ENCODE measurements at places on chromosomes 12 and 14.

- peak; percentile 82 for DNase-seq
Observed at GRCh38 chr12:94174576-94174975, 26.2 kb downstream of the PLXNC1 start.

DNA sequence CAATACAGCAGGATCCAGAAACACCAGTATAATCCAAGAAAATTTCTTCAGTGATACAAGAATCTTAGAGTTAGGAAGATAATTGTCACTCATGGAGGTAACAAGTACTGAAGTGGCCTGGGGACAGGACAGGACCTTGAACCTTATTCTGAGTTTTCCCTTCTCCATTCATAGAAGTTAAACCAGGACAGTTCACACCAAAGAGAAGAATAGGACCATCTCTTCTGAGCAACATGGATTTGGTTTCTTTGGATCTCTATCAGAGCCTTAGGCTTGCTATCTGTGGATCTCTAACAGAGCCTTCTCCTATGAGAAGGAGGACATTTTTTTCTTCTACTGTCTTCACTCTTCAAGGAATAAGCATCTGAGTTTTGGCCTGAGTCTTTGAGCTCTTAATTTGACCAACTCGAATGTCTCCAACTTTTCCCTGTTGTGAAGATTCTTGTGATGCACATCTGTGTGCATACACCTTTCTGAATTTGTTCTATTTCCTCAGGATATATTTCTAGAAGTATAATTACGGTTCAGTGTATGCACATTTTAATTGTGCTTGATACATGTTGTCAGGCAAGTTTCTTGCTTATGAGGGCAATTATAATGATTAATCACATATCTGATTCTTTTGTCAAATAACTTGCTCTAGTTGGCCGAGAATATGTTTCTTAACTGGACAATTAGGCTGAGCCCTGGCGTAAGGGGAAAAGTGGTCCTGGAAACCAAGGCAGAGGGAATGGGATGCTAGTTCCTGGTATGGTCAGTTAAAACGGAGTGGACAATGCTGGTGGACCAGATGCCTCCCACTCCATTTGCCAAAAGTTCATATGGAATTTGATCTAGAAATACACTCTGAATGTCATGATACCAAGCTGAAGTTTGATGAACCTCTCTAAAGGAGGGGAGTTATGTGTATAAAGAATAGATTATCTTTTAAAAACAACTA is 6.6 kb downstream of the KRT6A start:
- no peak for DNase-seq

GRCh38 chr14:56099081-56099797 is 19.0 kb upstream of the PELI2 start:
- DNase-seq = no peak

DNA sequence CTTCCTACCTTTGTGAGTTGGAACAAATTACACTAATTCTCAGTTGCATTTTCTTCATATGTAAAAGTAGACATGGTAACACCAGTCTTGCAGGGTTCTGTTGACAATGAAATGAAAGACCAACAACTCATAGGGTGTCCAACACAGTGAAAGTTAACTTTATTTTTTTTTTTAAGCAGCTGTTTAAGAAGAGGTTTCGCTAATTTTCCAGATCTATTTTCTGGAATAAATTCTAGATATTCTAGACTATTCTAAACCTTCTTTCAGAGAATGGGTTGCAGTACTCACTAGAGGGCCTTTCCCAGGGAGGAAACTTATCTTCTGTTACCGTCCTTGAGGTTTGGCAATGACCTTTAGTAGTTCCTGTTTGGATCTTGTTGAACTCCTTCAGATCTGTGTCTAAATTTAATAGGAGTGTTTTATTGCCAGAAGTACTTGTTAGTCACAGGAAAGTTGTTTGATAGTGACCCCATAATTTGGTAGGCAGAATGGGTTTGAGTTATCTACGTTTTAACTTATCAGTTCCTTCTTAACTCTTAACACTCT is 2.8 kb upstream of the ART4 start:
- no peak for DNase-seq

- peak; percentile 43 for DNase-seq
Observed at GRCh38 chr14:73227812-73228781, 9.2 kb upstream of the PAPLN start.

- peak; percentile 52 for DNase-seq
Observed at GRCh38 chr12:66087365-66087943, 43.1 kb downstream of the LLPH start.

DNA sequence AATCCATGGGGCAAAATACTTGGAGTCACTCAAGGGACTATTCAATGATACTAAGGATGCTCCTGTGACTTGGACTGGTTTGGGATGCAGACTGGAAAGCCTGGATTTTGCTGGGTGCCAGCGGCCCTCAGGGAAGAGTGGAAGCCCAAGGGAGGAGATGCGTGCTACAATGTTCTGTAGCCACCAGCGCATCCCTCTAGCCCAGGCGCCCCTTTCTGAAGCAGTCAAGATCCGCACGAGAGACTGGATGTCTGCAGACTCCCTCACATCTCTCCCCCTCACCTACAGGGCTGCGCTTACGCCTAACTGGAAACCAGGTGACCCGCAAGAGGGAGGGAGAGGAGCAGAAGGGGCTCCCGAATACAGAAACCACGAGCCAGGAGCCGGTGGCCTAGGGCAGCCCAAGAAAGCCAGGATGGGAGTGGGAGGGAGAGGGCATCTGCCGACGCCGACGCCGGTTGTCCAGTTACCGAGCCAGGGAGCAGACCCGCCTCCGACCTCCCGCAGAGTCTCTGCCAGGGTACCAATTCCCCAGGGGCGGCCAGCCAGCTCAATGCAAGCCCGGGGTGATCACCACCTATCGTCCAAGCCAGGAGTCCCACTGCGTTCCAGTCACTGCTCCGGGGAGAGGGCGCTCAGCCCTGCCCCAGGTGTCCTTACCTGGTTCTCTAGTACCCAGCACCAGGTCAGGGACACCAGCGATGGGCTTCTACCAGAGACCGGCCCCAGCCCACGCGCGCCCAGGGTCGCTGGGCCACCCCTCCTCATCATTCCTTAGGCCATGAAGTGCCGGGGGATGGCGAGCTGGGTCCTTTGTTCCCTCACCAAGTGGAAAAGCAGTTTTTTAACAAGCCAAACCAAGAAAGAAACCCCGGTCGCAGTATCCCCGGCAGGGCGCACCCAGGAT is 1.2 kb downstream of the NTN4 start:
- DNase-seq = peak; percentile 34

DNA sequence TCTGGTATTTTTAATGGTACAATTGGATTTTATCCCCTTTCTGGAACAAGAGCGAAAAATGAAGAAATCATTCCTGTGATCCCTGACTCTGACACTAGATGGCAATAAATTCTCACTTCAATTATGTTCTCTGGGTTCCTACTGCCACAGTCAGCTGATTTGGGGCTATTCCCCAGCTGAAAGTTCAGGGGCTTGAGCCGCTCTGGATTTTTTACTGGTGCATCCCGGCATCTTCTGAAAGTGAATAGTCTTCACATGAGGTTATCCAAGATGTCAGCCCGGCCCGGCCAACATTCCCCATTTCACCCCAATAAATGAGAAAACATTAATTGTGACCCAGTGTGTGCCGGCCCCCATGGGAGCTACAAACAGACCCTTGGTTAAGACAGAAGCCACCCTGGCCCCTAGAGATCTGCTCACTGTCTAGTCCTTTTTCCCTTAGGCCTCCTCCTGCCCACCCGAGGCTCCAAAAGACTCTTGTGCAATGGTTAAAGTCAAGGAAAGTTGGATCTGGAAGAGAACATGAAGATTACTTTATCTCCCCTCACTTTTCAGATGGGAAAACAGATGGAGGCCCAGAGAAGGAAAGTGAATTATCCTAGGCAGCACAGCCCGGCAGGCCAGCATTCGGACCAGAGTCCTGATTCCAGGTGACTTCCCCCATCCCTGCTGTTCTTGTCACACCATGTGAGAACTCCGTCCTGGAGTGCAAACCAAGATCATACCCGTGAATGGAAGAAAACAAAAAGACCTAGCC is 20.8 kb downstream of the CKAP4 start:
- no peak for DNase-seq

- DNase-seq = no peak
Observed at GRCh38 chr14:85250414-85251189, 279.3 kb upstream of the FLRT2 start.

DNA sequence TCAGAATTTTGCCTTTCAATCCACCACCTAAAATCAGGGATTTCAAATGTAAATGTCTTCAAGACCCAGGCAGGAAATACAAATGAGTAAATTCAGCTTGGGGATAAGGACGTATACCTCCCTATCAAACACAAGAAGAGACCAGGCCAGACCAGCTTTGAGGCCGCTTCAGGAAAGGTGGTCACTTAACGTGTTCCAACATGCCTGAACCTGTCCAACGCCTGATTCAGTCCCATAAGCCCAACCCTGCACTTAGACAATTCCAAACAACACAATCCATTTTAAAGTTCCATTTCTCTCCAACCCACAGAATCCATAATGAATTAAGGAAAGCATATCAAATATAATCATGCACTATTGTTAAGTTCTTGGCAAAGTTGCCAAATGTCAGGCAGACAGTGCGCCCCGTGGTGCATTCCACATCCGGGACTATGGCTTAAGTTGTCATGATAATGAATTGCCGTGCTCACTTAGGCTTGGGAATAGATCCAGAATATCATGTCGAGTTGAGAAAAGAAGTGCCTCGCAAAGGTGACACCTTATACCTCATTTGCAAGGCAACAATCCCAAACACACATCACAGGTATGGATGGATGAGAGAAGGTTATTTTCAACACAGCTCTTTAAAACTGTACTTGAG is 35.5 kb downstream of the CCDC60 start:
- no peak for DNase-seq

DNA sequence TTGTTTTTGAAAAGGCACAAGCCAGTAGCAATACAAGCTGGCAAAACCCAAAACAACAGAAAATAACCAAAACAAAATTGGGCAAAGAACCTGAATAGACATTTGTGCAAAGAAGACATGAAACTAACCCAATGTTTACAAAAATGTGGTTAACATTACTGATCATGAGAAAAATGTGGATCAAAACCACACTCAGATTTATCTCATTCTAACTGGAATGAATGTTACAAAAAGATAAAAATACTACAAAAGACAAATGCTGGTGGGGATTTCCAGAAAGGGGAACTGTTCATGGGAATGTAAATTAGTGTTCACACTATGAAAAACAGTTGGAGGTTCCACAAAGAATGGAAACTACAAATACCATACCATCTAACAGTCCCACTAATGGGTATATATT is 26.6 kb downstream of the ASCL4 start:
- no peak for DNase-seq
